ENCODE measurements at places on chromosomes 7 and 10.

DNA sequence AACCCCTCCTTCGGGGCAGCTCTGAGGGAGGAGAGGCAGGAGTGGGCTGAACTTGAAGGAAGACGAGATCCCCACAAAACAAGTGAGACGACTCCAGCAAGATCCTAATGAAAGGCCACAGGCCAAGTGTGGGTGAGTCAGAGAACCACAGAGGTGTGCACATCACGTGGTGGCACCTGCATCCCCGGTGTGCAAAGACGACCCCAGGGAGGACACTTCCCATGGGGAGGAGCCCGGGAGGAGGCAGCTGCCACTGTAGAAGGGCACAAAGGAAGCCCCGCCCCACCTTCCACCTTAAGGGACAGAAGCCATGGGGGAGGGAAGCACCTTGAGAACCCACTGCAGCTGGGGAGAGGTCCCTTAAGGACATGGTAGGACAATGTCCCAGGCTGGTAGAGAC lies 45.7 kb downstream of the ESYT2 start:
- DNase-seq, result no peak

- DNase-seq, result no peak
Measured at GRCh38 chr7:147415991-147416390, 1174.6 kb upstream of the C7orf33 start.

DNA sequence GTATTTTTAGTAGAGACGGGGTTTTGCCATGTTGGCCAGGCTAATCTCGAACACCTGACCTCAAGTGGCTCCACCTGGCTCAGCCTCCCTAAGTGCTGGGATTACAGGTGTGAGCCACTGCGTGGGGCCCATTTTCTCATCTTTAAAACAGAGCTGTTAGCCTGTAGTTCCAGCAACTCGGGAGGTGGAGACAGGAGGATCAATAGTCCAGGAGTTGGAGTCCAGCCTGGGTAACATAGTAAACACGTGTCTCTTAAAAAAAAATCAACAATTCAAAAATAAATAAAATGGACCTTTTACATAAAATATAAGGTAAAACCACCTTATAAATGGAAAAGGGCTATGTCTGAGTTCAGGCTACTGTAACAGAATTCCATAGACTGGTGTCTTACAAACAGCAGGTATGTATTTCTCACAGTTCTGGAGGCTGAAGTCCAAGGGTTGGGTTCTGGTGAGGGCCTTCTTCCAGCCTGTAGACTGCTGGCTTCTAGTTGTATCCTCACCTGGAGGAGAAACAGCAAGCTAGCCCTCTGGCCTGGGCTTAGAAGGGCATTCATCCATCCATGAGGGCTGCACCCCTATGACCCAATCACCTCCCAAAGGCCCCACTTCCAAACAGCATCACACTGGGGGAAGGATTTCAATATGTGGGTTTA lies 7.0 kb upstream of the PVRIG start:
- no peak for DNase-seq

GRCh38 chr10:102230861-102231356 lies 4.8 kb downstream of the ELOVL3 start:
- peak; percentile 31 for DNase-seq

GRCh38 chr7:128217030-128217805 lies 23.9 kb upstream of the LEP start:
- DNase-seq, result no peak

Measured in T-helper 17 cell (primary cell).